ENCODE measurements at places on chromosomes 5 and 9.

- DNase-seq = no peak
Observed at GRCh38 chr5:51398875-51399642, 15.8 kb downstream of the ISL1 start.

DNA sequence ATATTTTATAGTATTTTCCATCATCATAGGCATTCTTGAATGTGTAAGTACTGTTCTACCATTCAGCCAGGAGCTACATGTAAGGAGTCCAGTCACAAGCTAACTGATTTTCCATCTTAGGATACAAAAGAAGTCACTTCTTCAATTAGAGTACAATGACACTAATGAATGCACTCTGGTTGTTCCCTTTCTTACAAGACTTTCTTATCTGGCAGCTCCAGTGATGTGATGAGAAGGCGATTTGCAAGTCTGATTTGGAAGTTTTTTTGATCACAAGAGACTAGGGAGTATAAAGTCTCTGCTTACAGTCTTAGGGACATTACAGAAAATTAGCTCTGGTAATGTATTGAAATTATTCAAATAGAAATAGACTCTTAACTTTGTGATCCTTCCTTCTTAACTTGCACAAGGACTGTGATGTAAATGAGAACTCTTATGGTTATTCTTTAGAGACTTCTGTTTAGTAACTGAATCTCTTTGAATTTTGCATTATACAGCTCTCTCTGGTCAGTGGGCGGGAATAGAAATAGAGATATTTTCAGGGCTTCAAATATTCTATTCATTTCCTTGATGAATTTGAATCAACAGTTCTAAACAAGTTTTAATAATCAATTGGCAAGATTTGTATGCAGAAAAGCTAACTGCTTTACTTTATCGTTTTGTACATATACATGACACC lies 130.4 kb upstream of the CDH6 start:
- no peak for DNase-seq

DNA sequence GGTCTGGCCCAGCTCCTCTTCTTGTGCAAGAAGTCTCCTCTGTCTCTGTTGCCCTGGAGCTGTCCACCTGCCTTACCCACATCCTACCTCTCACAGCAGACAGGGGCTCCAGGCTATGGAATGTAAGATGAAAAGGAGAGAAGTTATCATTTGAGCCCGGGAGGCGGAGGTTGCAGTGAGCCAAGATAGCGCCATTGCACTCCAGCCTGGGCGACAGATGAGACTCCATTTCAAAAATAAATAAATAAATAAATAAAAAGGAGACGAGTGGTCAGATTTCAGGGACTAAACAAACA lies 37.5 kb upstream of the DENND4C start:
- no peak for DNase-seq

DNA sequence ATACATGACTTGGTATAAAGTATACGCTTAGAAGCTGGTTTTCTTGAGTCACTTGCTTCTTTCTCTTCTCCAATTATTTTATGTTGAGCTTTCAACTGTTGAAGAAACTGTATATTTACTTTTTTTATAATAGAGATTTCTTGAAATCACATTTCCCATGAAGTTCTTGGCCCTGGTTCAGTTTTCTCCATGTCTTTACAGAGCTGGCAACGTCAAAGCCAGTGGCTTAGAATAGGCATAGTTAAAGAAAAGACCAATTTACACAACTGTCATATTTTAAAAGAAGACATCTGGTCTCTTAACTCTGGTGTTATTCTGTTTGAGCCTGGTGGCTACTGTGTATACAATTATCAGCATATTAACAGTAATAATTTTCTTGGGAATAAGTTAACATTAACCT lies 1249.3 kb downstream of the CDH12 start:
- no peak for DNase-seq

- no peak for DNase-seq
Observed at GRCh38 chr9:20985851-20986600, 45.4 kb downstream of the HACD4 start.
